Kasumi-1 (cell line): ENCODE measurements at places on chromosomes 2 and 18.

DNA sequence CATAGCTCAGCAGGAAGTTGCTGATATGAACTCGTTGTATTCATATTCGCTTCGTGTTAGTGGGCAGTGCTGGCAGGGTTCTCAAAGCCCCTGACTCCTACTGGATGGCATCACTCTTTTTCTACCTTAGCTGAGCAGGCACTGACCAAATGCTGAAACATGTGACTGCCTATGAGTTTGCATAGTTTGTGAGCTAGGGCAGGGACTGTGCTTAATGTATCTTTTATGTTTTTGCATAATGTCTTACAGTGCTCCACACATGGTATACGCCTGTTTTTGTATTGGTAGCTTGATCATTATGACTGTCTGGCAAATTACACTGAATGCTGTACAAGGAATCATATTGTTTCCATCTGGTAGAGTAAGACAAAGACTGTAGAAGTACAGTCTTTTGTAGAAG, 305.3 kb downstream of the PARD3B start:
- no peak for DNase-seq

DNA sequence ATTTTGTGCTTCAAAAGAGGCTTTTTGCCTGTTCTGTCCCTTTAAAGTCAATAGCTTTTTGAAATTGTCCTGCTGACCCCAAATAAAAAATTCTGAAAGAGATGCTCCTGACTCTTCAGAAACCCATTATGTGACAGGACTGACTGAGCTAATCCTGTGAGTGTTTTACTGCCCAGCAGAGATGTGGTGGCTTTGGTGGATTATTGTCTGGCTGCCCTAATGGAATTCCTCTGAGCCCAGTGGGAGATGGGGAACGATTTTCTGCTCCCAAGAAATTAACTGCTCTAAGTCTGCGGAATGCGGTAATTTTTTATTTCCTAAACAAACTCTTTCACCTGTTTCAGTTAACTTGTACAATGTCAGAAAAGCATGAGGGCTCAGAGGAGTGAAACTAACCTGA, 258.2 kb downstream of the IKZF2 start:
- no peak for DNase-seq

GRCh38 chr2:108945969-108946368, 43.1 kb downstream of the EDAR start:
- no peak for DNase-seq

DNA sequence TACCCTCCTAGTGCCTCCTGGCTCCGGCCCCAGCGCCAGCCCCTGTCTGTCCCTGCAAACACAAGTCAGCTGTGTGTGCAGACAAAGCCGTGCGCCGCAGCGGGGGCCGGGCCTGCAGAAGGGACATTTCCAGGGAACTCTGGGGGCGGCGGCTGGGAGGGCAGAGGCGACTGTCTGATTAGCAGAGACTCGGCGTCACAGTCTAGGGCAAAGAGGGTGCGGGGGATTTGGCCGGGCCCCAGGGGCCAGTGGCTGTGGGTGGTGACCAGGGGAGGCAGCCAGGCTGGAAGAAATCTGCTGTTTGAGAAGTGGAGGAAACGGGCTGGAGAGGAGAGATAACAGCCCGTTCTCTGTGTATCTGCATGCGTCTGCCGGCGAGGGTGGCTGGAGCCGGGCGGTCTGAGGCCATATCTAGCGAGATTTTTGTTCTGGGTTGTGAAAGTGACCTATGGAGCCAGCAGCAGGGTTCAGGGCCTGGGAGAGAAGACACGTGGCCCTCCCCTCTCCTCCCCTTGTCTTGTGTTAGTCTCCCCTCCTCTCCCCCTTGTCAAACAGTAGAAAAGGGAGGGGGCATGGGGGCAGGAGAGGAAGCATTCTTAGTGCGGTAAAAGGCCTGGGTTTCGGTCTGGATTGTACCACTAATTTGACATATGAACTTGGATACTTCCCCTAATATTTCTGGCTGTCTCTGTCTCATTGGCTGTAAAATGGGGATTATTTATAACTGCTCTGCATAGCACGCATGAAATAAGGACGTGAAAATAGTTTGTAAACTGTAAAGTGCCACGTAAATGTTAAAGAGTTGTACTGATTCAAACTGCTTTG, 169.4 kb downstream of the SMAD7 start:
- DNase-seq = no peak

DNA sequence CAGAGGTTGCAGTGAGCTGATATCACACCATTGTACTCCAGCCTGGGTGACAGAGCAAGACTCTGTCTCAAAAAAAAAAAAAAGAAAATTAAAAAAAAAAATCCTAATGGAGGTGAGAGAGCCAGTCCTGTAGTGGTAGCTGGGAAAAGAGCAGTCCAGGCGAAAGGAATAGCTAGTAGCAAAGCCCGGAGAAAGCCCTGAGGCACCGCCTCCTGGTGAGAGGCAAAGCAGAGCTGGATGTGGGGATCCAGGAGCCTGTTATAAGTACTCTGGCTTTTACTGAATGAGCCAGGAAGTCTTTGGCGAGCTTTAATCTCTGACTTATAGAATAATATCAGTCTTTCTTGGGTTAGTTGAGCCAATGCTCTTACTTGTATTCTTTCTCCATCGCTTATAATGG, 6.6 kb upstream of the KLHL23 start:
- no peak for DNase-seq

DNA sequence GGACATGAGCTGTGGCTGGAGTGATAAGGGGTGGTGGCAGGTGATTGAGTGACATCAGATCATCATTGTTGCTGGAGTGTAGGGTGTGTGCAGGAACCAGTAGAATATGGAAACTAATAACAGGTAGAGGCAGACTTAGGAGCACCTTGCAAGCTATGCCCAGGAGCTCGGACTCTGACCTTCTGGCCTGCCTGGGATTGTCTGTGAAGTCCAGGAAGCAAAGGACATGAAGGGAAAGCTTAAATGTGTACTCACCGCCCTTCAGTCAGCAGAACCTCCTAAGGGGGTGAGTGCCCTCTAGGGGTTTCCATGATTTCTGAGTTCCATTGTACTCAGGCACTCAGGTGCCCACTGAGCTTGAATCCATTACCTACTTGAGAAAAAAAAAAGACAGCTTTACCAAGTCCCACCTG, 104.2 kb downstream of the CRIM1 start:
- DNase-seq = no peak

DNA sequence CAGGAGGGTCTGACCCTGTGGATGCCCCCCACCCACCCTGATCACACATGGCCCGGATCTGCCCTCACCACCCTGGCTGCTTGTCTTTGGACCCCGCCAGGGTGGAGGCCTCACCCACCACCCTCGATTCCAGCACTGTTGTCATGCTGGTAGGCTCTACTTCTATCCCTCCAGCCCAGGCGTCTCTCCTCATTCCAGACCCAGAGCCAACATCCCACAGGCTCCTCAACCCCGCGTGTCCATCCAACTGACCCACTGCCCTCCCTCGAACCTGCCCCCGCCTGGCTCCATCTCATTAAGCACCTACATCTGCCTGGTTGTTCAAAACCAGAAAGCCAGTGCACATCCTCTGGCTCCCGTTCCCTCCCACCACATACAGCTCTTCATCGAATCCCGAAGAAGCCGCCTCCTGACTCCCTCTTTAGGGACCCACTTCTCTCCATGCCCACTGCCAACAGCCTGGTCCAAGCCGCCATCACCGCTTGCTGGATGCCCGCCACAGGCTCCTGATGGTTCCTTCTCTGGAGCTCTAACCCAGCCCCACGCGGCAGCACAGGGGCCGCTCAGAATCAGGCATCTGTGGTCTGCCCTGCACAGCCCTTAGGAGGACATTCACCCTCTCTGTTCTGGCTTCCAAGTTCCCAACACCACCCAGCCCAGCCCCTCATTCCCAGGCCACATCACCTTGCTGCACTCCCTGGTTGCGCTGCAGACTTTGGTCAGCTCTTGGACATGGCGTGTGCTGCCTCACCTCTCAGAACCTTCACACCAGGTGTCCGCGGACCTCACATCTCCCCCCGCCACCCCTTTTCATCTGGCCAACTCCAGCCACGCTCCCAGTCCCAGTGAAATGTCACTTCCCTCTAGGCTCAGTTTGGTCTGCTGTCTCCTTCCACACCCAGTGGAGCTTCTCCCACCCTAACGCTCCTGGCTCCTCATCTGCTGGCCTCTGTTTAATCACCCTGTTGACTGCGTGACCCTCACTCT, 43.0 kb downstream of the EMX1 start:
- DNase-seq = no peak
